ENCODE measurements at places on chromosomes 3 and 15.
A peak's percentile ranks its signal among the peaks of the same experiment; 100 is the strongest.

DNA sequence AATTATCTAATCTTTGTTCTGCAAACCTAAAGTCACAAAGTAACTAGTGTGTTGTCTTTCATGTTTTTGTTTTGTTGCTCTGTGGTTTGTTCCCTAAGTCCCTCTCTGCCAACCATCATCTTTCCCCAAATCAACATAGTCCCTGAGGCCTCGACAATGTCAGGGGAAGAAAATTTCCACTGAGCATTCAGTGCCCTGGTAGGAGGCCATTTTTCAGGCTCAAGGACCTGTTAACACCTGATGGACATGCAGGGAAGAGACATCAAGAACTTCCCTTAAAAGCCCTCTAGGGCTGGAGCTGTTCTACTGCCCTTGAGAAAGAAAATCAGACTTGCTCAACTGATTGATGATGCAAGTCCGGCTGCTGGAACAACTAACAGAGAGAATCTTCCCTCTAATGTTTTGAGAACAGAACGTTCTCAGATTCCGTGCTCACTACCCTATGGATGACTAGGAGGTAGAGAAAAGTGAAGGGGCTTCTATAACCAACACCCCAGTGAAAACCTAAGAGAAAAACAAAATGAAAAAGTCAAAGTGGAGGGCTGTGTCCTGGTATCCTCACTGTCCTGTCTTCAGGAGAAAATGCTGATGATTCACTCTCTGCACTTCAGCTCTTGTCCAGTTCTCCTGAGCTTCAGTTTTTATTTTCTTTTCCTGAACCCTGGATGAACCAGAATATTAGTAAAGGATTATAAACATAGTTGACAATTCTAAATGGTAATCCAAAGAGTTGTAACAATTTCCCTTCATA lies 373.1 kb downstream of the FOXP1 start:
- H3K27me3 ChIP-seq: no peaks in the 10 kb centered on the region
- no peaks in the 10 kb centered on the region for H3K36me3 ChIP-seq
- no peak overlapping the region for H3K4me3 ChIP-seq
- no peak overlapping the region for H3K27ac ChIP-seq
- DNase-seq: no peak

DNA sequence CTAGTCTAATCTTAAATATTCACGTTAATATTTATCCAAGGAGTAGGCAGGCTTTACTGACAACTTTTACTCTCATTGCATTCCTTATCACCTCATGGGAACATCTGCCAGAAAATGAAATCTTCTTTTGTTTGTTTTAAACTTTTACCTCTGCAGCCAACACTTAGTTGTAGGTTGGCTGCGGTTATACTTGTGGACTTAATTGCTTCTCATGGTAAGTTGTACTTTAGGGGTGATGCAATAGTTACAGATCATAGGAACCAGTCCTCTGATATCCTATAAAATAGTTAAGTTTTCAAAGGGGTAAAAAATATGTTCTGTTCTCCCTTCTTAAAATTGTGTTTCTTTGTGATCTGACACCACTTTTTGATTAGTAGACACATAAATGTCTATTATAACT lies 321.9 kb downstream of the ZPLD1 start:
- no peak overlapping the region for H3K27ac ChIP-seq
- H3K4me3 ChIP-seq: no peak overlapping the region
- DNase-seq: no peak
- no peaks in the 10 kb centered on the region for H3K27me3 ChIP-seq

GRCh38 chr3:94093151-94093550 lies 30.3 kb downstream of the NSUN3 start:
- DNase-seq: no peak
- H3K36me3 ChIP-seq: peaks cover 67% of the 10 kb centered on the region

- no peak overlapping the region for H3K27ac ChIP-seq
- H3K27me3 ChIP-seq: no peaks in the 10 kb centered on the region
- no peaks in the 10 kb centered on the region for H3K36me3 ChIP-seq
- H3K4me3 ChIP-seq: no peak overlapping the region
- DNase-seq: no peak
- H3K4me1 ChIP-seq: no peaks in the 10 kb centered on the region
Observed at GRCh38 chr3:66957367-66957766, 40.7 kb upstream of the KBTBD8 start.

DNA sequence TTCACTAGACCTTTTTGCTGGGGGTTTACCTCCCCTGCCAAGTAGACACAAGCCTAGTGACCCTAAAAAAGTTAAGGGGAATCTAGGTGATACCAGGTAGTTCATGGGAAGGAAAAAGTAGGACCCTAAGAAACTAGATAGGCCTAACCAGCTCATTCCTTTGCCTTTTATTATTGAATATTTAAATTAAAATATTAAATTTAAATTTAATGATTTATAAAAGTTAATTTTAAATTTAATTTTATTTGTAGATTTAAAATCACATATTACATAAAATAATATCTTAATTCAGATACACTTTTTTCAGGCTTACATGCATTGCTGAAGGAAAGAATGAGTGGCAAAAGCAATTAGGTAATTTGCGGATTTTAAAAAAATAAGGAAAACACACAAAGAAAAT lies 584.9 kb downstream of the AGBL1 start:
- H3K27ac ChIP-seq: no peak overlapping the region
- H3K4me3 ChIP-seq: no peak overlapping the region
- H3K4me1 ChIP-seq: peaks cover 6% of the 10 kb centered on the region
- no peaks in the 10 kb centered on the region for H3K27me3 ChIP-seq
- DNase-seq: no peak

- H3K4me3 ChIP-seq: no peak overlapping the region
- H3K36me3 ChIP-seq: no peaks in the 10 kb centered on the region
- H3K27ac ChIP-seq: no peak overlapping the region
Observed at GRCh38 chr3:65783117-65783516, 255.6 kb downstream of the MAGI1 start.

GRCh38 chr15:49678655-49679054 lies 57.8 kb downstream of the DTWD1 start:
- no peaks in the 10 kb centered on the region for H3K4me1 ChIP-seq
- H3K27ac ChIP-seq: no peak overlapping the region
- H3K36me3 ChIP-seq: no peaks in the 10 kb centered on the region
- DNase-seq: no peak
- no peak overlapping the region for H3K4me3 ChIP-seq

GRCh38 chr3:45169125-45169904 lies 23.1 kb upstream of the CDCP1 start:
- no peak overlapping the region for H3K4me3 ChIP-seq
- peaks cover 17% of the 10 kb centered on the region for H3K4me1 ChIP-seq
- no peak overlapping the region for H3K27ac ChIP-seq
- peaks cover 8% of the 10 kb centered on the region for H3K27me3 ChIP-seq

- no peaks in the 10 kb centered on the region for H3K27me3 ChIP-seq
- DNase-seq: no peak
- H3K4me1 ChIP-seq: no peaks in the 10 kb centered on the region
- H3K27ac ChIP-seq: no peak overlapping the region
- no peak overlapping the region for H3K4me3 ChIP-seq
- no peaks in the 10 kb centered on the region for H3K36me3 ChIP-seq
Observed at GRCh38 chr3:193816656-193817311, 223.8 kb downstream of the OPA1 start.

GRCh38 chr3:151625586-151625985 lies 108.1 kb upstream of the AADACL2 start:
- no peak overlapping the region for H3K27ac ChIP-seq
- H3K27me3 ChIP-seq: peaks cover 3% of the 10 kb centered on the region
- no peaks in the 10 kb centered on the region for H3K4me1 ChIP-seq
- no peak for DNase-seq
- H3K36me3 ChIP-seq: no peaks in the 10 kb centered on the region
- no peak overlapping the region for H3K4me3 ChIP-seq

DNA sequence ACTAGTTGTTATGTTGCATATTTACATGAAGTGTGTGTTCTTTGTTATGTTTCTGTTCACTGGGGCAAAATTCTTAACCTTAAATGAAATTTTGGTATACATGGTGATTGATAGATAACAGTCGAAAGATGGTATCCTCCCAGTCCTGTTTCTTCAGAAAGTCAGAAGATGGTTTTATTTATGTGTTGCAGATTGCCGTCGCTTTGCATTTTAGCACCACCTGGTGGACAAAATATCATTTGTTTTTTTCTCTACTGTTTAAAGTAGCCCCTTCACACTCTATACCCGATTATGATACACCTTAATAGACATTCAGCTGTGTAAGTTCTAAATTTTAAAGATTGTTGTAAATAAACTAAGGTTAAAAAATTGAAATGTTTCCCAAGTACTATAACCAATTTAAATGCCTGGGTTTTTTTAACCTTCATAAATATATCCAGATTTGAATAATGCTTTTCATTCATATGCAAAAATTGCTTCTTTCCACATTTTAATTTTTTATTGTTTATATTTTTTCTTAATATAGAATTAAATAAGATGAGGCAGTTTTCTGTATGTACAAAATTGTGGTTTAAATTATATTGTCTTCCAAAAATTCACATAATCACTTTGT lies 152.2 kb downstream of the ALCAM start:
- H3K36me3 ChIP-seq: no peaks in the 10 kb centered on the region
- DNase-seq: peak; percentile 4
- H3K4me1 ChIP-seq: no peaks in the 10 kb centered on the region
- H3K27me3 ChIP-seq: no peaks in the 10 kb centered on the region
- no peak overlapping the region for H3K4me3 ChIP-seq
- H3K27ac ChIP-seq: no peak overlapping the region

- no peak for DNase-seq
- no peak overlapping the region for H3K4me3 ChIP-seq
- no peaks in the 10 kb centered on the region for H3K36me3 ChIP-seq
Observed at GRCh38 chr15:70504299-70504951, 258.9 kb downstream of the UACA start.

- H3K4me3 ChIP-seq: no peak overlapping the region
- no peak overlapping the region for H3K27ac ChIP-seq
- no peaks in the 10 kb centered on the region for H3K4me1 ChIP-seq
- no peak for DNase-seq
- H3K36me3 ChIP-seq: no peaks in the 10 kb centered on the region
Observed at GRCh38 chr3:18672561-18672960, 247.4 kb upstream of the SATB1 start.

DNA sequence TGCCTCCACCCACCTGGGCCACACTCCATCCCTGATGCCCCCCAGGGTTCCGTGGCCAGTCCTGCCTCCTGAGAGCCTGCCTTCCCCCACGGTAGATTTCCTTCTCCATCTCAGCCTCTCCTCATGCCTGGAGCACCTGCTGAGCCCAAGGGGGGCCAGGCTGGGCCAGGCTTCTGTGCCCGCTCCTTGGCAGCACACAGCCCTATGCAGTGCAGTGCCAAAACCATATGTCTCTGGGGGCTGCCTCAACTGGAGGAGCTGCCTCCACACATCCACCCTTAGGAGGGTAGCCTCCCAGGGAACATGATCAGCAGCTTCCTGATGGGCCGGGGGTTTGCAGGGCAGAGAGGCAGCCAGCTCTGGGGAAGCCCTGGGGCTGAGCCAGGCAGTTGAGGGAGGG lies 24.6 kb upstream of the GATA2 start:
- H3K36me3 ChIP-seq: no peaks in the 10 kb centered on the region
- no peak overlapping the region for H3K4me3 ChIP-seq
- no peaks in the 10 kb centered on the region for H3K4me1 ChIP-seq
- H3K27ac ChIP-seq: no peak overlapping the region

DNA sequence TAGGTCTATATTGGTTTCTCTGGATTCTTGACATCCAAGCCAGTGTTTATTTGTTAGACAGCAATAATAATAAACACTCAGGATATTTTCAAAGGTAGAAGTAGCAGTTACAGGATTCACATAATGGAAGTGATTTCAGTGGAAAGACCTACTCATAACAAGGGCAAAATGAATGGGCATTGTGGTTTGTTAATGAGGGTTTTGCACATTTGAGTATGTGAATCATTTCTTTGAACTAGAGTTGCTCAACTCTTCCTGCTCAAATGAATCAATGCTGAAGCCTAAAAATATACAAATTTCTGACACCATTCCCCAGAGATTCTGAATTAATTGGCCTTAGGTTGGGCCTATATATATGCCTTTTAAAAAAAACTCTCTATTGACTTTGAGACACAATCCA lies 4.1 kb upstream of the COL6A5 start:
- peaks cover 12% of the 10 kb centered on the region for H3K27me3 ChIP-seq
- H3K27ac ChIP-seq: no peak overlapping the region
- no peak overlapping the region for H3K4me3 ChIP-seq
- H3K36me3 ChIP-seq: no peaks in the 10 kb centered on the region
- DNase-seq: no peak

DNA sequence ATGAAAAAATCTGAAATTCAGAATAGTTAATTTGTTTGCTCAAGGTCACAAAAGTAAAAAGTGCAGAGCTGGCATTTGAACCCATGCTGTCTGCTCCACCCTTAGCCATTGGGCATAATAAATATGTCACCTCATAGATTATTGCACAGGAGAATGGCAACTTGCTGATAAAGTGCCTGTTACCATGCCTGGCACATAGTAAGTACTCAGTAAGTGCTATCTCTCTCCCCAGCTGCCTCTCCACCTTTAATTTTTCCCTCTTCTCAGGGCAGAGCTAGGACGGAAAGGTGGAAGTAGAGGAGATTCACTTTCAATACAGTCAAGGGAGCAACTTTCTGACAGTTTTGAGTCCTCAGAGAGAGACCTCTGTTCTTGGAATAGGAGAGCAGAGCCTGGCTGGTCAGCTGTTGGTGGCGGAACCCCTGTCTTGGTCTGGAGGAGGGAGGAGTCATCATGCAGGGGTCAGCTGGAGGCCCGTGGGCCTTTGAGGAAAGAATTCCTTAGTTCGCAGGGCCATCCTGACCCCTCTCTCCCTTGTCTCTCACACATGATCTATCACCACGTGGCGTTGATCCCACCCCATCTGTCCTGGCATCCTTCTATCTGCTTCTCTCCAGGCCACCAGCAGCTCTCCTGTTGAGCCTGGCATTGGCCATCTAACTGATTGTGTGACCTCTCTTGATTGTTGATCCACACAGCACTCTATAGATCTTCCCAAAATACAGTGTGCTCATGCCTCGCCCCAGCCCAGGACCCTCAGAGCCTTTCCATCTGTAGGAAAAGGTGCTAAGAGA lies 149.3 kb downstream of the RPLP1 start:
- H3K27ac ChIP-seq: no peak overlapping the region
- no peaks in the 10 kb centered on the region for H3K27me3 ChIP-seq
- H3K36me3 ChIP-seq: no peaks in the 10 kb centered on the region
- H3K4me1 ChIP-seq: no peaks in the 10 kb centered on the region

DNA sequence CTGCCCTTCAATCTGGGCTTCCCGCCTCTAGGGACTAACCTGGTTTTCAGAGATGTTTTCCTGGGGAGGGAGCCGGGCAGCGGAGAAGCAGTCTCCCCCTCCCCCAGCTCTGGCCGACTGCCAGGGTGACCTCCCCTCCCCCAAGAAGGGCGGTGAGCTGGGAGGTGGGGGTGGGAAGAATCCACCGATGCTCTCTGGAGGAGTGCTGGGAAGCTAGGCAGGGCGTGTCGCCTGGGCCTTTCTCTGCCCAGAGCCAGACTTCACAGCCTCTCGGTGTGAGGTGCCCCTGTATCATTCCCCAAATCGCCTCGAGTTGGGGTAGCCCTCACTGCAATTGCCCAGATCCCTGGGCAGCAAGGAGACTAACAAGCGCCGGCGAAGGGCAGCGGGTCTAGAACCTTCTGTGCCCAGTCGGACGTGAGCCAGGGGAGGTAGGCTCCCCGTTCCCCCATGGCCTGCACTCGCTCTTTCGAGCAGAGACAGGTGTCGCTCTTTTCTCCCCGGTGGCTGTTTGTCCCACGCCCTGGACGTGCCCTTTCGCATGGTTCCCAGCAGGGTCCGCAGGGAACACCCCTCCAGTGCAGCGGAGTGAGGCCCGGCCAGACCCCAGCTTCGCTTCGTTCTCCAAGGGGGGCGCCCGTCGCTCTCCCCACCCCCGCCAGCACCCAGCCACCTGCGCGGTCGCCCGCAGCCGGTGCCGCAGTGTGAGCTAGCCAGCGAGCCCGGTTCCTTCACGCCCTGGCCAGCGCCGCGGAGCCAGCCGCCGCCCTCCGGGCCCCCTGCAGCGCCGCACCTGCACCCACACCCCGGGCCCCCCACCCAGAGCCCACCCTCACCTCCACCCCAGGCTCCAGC lies 1.1 kb downstream of the RAB6B start:
- DNase-seq: no peak
- no peaks in the 10 kb centered on the region for H3K36me3 ChIP-seq
- H3K27me3 ChIP-seq: peaks cover 8% of the 10 kb centered on the region
- H3K27ac ChIP-seq: no peak overlapping the region

Data from T-cell (primary cell).